ENCODE measurements at places on chromosomes 1 and 21. TPM values are rescaled to one million over a fixed set of nuclear protein-coding genes. Genes with fewer than 3 reads are reported as not detected.

The GJB3 gene
- not detected for total RNA-seq

The CHRM3 gene
- not detected for total RNA-seq

The TMEM61 gene
- total RNA-seq = not detected

The LCE1B gene
- total RNA-seq = not detected

The ASAP3 gene
- 14.2 TPM for total RNA-seq

The DNAI4 gene
- 3.3 TPM for total RNA-seq

The MPL gene
- total RNA-seq = 0.18 TPM

The L1TD1 gene
- not detected for total RNA-seq

The RAB3B gene
- total RNA-seq = 11.9 TPM

The LCE1C gene
- not detected for total RNA-seq

The PRAMEF18 gene
- not detected for total RNA-seq

The INSRR gene
- total RNA-seq = not detected

The C1QA gene
- total RNA-seq = not detected

The COL11A1 gene
- total RNA-seq = not detected

The FAM72C gene
- 2.8 TPM for total RNA-seq
